Right atrium auricular region (tissue), 2 donors: ENCODE measurements at places on chromosomes 12 and 14.

DNA sequence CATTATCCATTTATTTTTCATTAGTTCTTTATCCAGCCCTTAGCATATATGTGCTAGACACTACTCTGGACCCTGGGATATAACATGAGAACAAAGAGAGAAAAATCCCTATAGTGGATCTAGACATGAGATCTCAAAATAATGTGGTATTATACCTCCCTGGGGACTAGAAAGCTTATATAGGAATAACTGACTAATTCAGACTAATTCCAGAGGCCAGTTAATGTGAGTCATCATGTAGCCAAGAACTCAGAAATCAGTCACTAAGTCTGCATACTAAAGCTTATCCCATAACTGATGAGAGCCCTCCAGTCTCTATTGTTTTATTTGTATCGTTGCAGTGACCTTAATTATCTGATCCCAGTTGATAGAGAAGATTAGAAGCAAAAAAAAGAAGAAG lies 267.1 kb upstream of the RGS6 start:
- DNase-seq: no peak

GRCh38 chr12:43891856-43892574 lies 56.1 kb downstream of the TMEM117 start:
- DNase-seq: no peak

GRCh38 chr14:104219731-104220214 lies 81.4 kb downstream of the KIF26A start:
- DNase-seq: no peak

DNA sequence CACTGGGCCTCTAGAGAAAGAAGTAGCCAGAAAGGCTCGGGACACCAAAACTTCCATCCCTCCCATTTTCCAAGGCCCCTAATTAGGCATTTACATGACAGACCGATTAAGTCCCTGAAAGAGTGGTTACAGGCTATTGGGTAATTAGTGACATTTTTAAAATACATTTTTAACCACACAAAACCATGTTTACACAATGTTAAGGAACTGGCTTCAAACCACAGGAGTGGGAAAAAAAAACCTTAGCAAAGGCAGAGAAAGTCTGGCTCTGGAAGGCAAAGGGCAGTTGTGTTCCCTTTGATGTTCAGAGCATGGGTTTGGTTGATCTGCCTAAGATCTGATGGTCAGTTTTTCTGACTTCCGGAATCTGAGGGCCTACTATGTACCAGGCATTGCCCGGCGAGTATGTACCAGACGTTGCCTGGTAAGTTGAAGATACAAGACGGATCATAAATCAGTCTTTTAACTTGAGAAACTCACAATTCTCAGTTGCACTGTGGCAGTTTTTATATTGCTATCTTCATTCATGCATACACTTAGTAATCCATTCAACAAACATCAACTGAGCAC lies 576.5 kb downstream of the MED13L start:
- DNase-seq: no peak

GRCh38 chr14:80959496-80959895 lies 4.1 kb downstream of the TSHR start:
- no peak for DNase-seq

GRCh38 chr12:79857675-79858074 lies 77.2 kb downstream of the PPP1R12A start:
- DNase-seq: no peak

GRCh38 chr12:53975064-53975471 lies 314 bp upstream of the HOTAIR start:
- DNase-seq: no peak

DNA sequence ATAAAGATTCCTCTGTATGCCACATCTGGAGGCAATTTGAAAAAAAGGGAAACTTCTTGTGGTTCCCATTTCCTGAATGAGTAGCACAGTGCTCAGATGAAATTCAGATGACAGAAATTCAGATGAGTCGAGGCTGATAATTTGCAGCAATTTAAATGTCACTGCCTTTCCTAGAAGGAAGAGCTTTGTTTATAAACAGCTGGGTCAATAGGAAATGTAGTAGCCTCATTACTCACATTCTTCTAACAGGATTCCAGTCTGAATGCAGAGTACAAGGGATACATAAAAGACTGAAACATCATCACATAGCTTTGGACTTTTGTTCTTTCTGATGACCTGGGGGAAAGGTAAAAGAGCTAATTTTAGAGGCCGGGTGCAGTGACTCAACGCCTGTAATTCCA lies 11.3 kb upstream of the DACT1 start:
- no peak for DNase-seq

GRCh38 chr12:106049105-106049504 lies 89.6 kb downstream of the NUAK1 start:
- DNase-seq: no peak

GRCh38 chr12:120961604-120962531 lies 16.5 kb upstream of the HNF1A start:
- DNase-seq: no peak

DNA sequence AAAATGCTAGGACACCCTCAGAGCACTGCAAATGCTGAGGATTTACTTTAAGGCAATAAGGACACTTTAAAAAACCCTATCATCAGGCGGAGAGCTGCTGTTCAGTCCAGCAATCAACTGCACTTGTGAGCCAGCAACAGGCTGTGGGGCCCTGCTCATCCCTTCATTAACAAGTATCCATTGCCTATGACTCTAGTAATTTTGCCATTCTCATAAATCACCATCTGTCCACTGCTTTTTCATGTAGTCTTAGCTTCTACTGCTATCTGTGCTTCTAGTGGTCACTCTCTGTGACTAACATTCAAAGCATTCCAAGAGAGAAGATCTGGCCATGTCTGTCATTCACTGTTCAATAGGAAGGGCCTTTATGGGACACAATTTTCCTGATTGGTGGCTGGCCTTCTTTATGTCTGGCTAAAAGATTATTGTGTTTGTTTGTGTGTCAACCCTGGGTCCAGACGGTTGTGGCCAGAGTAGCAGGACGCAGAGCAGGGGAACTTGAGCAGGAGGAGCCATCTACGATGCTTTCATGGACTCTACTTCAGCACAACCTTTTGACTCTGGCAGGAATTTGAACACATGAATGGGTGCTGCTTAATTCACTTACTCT lies 3.6 kb upstream of the KRAS start:
- no peak for DNase-seq

DNA sequence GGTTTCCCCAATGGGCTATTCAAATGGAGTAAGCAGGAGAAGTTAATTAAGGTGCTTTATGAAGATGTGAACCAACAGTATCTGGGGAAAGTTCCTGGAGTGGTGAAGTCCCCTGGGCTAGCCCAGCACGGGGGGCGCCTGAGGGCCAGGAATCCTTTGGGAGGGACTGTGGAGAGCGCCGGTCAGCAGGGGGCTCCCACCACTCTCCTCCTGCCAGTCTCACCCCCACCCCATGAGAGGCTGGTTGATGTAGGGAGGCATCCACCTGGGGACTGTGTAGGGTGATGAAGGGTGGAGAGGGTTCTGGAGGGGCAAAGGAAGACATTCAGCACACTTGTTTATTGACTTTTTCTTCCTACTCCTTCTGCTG lies 4.4 kb downstream of the CEBPE start:
- DNase-seq: no peak

DNA sequence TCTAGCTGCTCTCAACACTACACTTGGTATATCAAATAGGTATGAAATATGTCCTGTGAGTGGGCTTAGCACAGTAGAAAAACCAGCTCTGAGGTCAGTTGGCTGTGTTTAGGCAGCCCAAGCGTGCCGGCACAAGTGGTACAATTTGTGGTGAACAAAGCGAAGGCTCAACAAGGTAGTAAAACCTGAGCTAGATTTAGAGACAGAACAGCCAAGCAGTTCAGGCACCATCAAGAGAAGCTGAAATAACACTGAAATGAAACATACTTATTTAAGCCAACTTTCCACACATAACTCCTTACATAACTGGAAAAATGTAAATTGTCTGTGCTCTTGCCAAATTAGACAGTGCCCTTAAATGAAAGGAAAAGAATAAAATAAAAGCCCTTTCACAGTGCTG lies 596.8 kb upstream of the FBXO33 start:
- DNase-seq: no peak

DNA sequence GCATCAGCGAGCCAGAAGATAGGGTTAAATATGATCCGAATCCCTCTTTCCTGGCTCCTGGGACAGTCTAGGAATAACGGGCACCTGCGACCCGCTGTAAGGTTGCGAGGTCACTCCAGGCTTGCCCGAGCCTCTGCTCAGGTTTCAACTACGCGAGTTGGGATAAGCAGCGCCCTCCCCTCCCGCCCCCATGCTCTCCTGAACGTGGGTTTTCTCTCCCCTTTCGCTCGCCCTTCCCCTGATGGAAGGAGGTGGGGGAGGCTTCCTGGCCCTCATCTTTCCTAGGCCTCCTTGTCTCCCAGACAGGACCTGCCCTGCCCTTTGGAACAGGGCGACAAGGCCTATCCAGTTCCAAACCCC lies 753 bp upstream of the ATP5MC2 start:
- no peak for DNase-seq

DNA sequence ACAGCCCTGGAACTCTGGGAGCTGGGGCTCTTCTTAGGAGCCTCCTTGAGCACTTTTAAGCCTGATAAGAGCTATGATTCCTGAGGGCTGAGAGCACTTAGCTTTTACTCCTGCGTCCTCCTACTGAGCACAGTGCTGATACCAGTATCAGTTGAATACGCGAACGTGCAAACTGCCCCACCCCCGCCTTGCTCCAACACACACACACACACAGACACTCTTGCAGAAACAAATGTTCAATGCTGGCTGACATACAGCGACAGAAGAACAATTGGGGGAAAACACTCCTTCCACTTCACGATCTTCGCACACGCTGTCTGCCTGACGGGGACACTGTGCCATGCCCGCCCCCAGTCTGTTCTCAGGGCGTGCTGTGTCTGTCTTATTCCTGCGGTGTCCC lies 57.2 kb upstream of the DLK1 start:
- DNase-seq: no peak

- DNase-seq: no peak
These were observed 36.4 kb downstream of the GNS start for GRCh38 chr12:64722835-64723234.

GRCh38 chr14:29645117-29645516 lies 282.5 kb downstream of the PRKD1 start:
- DNase-seq: no peak

- no peak for DNase-seq
These were observed 873 bp downstream of the PLXNC1 start for GRCh38 chr12:94149119-94149780.

DNA sequence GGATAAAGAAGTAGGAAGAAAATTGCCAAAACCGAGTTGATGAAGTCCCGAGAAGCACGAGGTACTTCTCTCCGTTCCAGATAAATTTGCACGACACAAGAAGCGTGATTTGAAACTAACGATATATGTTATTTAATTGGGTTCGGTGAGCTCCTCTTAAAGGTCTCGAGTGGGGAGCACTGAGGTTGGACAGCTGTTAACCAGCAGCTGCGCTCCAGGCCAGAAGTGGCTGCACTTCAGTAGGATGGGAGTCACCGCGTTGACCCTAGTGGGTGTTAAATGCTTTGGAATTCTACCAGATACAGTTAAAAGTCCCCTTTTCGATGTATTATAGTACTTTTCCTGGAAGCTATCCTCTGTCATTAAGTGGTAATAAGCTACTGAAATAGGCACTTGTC lies 953 bp upstream of the DCAF5 start:
- peak; percentile 67 for DNase-seq

DNA sequence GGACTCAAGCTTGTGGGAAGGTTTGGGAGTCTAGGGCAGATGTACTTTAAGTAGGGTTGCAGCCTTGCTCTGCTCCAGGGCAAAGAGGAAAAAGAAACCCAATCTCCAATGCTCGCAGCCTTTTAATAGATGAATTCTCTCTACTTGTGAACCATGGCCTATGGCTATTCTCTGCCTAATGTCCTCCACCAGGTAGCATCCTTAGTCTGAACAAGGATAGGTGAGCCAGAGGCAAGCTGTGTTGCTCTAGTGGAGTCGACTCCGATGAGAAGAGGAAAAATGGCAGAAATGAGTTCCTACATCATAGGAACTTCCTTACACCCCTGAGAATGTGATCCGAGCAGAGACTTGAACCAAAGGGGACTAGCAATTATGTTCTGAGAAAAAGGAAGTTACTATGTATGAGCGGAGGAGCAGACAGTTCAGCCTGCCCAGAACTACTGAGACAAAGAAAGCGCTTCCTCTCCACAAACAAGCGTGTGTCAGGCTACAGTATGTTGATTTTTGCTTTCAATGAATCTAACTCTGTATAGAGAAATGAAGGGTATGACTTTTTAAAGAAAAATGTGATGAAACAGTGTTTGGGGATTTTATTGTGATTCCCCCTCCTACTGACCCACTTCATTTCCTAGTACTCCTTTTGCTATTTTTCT lies 153.6 kb upstream of the ARID2 start:
- DNase-seq: no peak

GRCh38 chr12:105773471-105773870 lies 365.3 kb downstream of the NUAK1 start:
- DNase-seq: no peak

- DNase-seq: no peak
These were observed 330.6 kb upstream of the FBXO33 start for GRCh38 chr14:39762576-39763401.

- DNase-seq: no peak
These were observed 125.9 kb downstream of the ACSS3 start for GRCh38 chr12:81203671-81204204.

DNA sequence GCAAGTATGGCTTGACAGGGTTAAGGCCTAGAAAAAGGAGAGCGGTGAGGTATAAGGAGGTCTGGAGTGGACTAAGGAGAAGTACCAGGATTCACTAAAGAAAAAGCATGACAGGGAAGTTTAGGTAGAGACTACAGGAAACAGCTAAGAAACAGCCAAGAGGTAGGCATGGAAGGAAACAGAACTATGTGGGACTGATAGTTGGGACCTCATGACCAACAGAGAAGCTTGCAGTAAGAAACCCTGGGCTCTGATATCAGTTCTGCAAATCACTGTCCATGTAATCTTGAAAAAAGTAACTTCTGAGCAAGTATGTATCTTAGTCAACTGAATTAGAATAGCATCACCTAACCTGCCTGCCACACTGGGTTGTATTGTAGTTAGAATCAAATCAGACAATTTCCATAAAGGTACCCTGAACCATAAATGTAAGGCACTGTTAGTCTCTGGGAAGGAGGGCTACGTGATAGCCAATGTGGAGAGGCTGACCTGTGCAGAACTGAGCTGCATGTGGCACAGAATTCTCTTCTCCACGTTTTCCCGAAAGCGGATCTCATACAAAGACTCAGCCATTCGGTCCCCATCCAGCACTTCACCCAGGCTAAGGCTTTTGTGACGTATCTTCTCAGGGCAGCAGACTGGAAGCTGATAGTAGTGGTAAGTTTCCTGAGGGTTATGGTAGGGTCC lies 912 bp downstream of the TM9SF1 start:
- DNase-seq: no peak

GRCh38 chr12:52119398-52120254 lies 40.1 kb downstream of the SMIM41 start:
- DNase-seq: no peak

GRCh38 chr12:84412226-84412625 lies 500.4 kb downstream of the SLC6A15 start:
- no peak for DNase-seq

- DNase-seq: no peak
These were observed 3.2 kb upstream of the AMIGO2 start for GRCh38 chr12:47082796-47083621.

- no peak for DNase-seq
These were observed 34.3 kb upstream of the LTA4H start for GRCh38 chr12:96069511-96070231.

GRCh38 chr12:15600223-15600935 lies 188.8 kb downstream of the EPS8 start:
- DNase-seq: no peak

GRCh38 chr14:77375973-77376770 lies 722 bp downstream of the TMED8 start:
- DNase-seq: peak; percentile 58

- peak; percentile 80 for DNase-seq
These were observed 932.3 kb downstream of the DIO2 start for GRCh38 chr14:79278798-79279644.

GRCh38 chr12:48377646-48378045 lies 26.9 kb upstream of the ZNF641 start:
- DNase-seq: no peak
